ENCODE measurements at places on chromosomes 2 and 18.

GRCh38 chr2:182018218-182018617 lies 32.6 kb downstream of the PPP1R1C start:
- no peak overlapping the region for H3K27ac ChIP-seq
- H3K4me1 ChIP-seq: no peaks in the 10 kb centered on the region
- no peak for DNase-seq
- no peaks in the 10 kb centered on the region for H3K36me3 ChIP-seq
- H3K4me3 ChIP-seq: no peak overlapping the region
- H3K27me3 ChIP-seq: no peaks in the 10 kb centered on the region

- no peaks in the 10 kb centered on the region for H3K27me3 ChIP-seq
- H3K4me3 ChIP-seq: no peak overlapping the region
- no peak overlapping the region for H3K27ac ChIP-seq
- H3K36me3 ChIP-seq: no peaks in the 10 kb centered on the region
- no peak for DNase-seq
Observed at GRCh38 chr2:39920307-39920801, 141.3 kb upstream of the THUMPD2 start.

- no peak overlapping the region for H3K27ac ChIP-seq
- no peaks in the 10 kb centered on the region for H3K4me1 ChIP-seq
- no peak overlapping the region for H3K4me3 ChIP-seq
Observed at GRCh38 chr2:144570566-144570965, 50.6 kb upstream of the ZEB2 start.

GRCh38 chr2:77270433-77270832 lies 251.7 kb downstream of the LRRTM4 start:
- no peaks in the 10 kb centered on the region for H3K4me1 ChIP-seq
- no peaks in the 10 kb centered on the region for H3K36me3 ChIP-seq
- no peak overlapping the region for H3K27ac ChIP-seq
- no peaks in the 10 kb centered on the region for H3K27me3 ChIP-seq
- no peak overlapping the region for H3K4me3 ChIP-seq

GRCh38 chr18:3248658-3249359 lies 1.2 kb downstream of the MYL12A start:
- H3K27me3 ChIP-seq: no peaks in the 10 kb centered on the region
- H3K27ac ChIP-seq: peak overlapping the region; percentile 100
- peaks cover 12% of the 10 kb centered on the region for H3K36me3 ChIP-seq
- H3K4me1 ChIP-seq: peaks cover 55% of the 10 kb centered on the region
- H3K4me3 ChIP-seq: peak overlapping the region; percentile 89

DNA sequence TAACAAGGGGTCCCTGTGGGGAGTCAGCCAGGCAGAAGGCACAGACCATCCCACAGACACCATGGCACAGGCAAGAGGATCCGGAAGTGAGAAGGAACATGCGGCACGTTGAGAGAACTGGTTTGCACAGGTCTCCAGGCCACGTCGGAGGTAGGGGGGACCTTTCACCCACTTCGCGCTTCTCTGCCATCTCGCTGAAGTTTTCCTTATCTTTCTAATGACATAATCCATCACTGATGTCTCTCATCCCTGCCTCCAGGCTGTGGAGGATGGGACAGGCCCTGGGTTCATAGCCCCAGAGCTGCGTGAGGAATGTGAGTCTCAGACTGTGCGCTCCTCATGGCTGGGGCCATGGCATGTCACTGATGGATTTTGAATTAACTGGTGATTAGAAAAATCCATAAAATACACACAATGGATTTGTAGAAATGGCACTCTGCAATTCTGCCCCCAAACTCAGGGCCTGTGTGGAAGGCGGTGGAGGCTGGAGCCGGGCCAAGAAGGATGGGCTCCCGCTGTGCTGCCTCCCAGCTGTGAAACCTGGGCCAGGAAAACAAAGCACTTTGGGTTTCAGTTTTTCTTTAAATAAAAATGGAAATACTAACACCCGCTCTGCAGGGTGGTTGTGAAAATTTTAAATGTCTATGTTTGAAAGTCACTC lies 113.3 kb upstream of the ALKAL2 start:
- H3K4me3 ChIP-seq: no peak overlapping the region
- H3K27me3 ChIP-seq: no peaks in the 10 kb centered on the region
- H3K36me3 ChIP-seq: no peaks in the 10 kb centered on the region
- H3K4me1 ChIP-seq: no peaks in the 10 kb centered on the region
- DNase-seq: no peak
- no peak overlapping the region for H3K27ac ChIP-seq
